EH (cell line): ENCODE measurements at places on chromosomes 3 and 15.

- peak; percentile 8 for DNase-seq
These were observed 260.2 kb downstream of the PDZRN3 start for GRCh38 chr3:73364517-73364916.

GRCh38 chr3:72284471-72284870 is 499.5 kb upstream of the PROK2 start:
- no peak for DNase-seq

DNA sequence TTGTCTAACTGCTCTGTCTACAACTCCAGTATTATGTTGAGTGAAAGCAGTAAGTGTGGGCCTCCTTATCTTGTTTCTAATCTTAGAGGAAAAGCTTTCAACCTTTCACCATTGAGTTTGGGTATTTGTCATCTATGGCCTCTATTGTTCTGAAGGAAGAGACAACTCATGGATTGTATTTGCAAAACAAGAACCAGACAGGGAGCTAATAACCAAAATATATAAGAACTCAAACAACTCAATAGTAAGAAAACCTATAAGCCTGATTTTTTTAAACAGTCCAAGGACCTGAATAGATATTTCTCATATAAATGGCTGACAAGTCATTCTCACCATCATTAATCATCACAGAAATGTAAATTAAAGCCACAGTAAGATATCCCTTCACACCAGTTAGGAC is 113.0 kb downstream of the TAFA4 start:
- DNase-seq = no peak

DNA sequence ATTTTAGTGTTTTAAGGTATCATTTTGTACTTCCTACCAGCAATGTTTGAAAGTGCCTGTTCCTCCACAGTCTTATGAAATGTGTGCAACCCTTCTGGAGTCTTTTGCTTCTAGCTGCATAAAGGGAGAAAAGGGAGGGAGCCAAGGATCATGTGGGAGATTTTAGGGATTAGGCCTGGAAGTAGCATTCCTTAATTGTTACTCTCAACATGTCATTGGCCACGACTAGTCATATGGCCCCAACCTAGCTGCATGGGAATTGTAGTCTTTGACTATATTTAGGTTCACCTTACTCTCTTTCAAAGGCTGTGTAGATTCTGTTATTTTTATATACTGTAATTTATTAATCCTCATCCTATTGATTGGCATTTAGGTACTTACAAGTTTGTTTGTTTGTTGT is 14.9 kb downstream of the CRTAP start:
- peak; percentile 47 for DNase-seq

- peak; percentile 39 for DNase-seq
These were observed 10.3 kb upstream of the MTMR10 start for GRCh38 chr15:31001702-31002101.

GRCh38 chr3:161345023-161345422 is 26.3 kb downstream of the SPTSSB start:
- no peak for DNase-seq

- DNase-seq = peak; percentile 53
These were observed 24.8 kb downstream of the UQCC5 start for GRCh38 chr3:52561028-52561747.

DNA sequence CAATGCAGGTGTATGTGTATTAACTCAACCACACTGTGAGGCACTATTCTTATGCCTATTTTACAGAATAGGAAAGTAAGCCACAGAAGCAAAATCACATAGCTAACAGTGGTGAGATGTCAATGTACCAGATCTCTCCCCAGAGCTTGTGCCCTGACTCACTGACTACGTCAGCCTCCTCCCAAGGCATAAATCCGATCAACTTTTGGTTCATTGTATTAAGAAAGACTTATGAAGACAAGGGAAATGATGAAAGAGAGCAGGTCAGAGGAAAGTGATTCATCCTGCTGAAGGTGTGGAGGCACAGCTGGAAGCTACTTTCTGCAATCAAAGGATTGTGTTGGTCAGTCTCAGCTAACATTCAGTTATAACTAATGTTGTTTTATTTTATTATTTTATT is 33.0 kb upstream of the SV2B start:
- no peak for DNase-seq

- DNase-seq = peak; percentile 45
These were observed 34.4 kb downstream of the BOC start for GRCh38 chr3:113245761-113246161.

DNA sequence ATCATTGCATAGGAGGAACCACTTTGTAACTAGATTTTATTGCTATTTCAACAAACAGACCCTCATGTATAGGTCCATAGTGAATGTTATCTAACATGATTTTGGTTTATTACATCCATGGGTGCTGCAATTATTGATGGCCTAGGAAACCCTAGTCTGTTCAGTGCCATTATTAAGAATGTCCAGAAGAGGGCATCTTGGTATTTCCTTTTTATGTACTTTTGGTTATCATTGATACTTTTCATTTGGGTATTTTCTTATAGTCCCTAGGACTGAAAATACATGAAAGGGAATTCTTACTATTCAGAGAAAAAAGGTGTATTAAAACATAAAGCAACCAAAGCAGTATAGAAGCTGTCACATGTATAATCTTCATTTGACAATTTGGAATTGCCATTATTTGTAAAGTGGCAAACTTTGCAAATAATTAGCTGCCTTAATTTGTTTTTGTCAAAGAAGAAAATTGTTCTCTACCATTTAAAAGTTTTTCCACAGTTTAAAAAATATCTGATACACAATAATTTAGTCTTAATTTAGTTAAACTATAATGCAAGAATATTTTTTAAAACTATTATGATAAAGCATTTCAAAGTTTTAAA is 48.7 kb downstream of the CNOT10 start:
- DNase-seq = peak; percentile 52

- no peak for DNase-seq
These were observed 564 bp upstream of the GABPB1 start for GRCh38 chr15:50355619-50355905.

GRCh38 chr15:77597804-77598453 is 34.8 kb downstream of the LINGO1 start:
- DNase-seq = no peak

DNA sequence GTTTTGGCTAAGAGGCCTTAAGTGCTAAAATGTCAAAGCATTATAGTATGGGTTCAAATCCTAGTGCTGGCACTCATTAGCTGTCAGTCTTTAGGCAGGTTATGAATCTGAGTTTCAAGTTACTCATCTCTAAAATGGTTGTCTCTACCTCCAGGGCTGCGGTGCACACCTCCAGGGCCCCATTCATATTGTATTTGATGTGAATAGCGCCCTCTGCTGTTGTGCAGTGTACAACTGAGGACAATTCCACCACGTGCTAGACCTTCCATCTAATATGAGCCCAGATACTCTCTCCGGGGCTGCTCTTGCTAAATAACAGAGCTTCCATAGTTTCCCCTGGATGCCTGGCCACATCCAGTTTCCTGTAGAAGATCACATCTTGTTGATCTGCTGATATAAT is 54.3 kb downstream of the OXNAD1 start:
- DNase-seq = no peak

DNA sequence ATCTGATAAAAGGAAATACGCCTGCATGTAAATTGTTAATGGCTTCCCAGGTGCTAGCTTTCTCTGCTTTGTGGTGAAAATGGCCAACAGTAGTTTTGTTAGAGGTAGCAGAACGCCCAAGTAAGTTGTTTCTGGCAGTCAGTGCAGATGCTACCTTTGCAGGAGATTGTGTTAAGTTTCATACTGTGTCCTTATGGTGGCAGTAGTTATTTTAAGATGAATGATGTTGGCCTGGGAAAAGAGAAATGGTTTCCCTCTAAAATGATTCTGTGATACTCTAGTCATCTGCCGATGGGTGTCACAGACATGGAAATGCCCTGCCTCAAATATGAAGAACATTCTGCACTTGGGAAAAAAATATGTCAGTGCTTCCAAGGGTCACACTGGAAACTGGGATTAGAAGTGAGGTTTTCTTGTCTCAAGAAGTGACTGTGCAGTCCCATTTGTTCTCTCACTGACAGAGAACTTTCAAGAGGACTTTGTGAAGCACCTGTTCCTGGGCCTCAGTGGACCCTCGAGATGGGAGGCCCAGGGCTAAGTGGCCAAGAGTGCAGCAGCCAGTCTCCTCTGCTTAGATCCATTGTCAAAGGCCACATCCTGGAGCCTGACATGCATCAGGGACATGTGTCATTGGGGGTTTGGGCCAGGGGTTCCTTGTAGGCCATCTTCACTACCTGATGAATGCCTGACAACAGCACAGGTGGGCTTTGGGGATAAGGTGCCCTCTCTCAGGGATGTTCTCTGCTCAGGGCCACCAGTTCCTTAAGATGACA is 393.3 kb downstream of the CACNA2D3 start:
- no peak for DNase-seq

DNA sequence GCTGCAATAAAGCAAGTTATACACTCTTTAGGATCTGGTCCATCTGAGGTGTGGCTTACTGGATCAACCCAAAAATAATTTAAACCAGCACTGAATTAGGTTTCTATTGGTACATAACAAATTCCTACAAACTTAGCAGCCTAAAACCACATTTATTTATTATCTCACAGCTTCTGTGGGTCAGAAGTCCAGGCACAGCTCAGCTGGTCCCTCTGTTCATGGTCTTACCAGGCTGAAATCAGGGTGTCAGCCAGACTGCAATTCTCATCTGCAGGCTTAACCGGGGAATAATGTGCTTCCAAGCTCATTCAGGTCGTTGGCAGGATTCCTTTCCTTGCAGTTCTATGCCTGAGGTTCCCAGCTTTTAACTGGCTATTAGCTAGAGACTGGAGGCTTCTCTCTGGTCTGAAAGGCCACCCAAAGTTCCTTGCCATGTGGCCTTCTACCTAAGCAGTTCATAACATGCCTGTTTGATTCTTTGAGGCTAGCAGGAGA is 477.4 kb upstream of the WNT5A start:
- DNase-seq = no peak

DNA sequence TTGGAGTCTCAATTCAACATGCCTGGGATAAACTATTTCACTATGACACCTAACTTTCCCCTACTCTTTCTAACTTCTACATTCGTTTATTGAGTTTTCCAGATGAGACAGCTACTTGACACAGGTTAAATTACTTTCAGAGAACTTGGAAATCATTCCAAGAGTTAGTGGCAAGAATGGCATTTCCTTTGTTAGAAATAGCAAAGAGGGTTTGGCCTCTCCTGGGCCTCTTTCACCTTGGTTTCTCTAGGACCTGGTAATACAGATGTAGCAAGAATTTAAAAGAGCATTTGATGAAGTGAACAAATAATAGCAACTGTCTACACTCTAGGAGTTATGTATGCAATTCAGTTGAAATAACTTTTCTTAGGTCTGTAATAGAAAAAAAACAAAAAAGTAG is 748.9 kb downstream of the MECOM start:
- DNase-seq = no peak

- DNase-seq = peak; percentile 93
These were observed 116.1 kb upstream of the IL12A start for GRCh38 chr3:159872374-159873109.

- no peak for DNase-seq
These were observed 43.1 kb downstream of the BTLA start for GRCh38 chr3:112456147-112456546.

GRCh38 chr3:8313560-8314267 is 187.9 kb upstream of the LMCD1 start:
- no peak for DNase-seq

DNA sequence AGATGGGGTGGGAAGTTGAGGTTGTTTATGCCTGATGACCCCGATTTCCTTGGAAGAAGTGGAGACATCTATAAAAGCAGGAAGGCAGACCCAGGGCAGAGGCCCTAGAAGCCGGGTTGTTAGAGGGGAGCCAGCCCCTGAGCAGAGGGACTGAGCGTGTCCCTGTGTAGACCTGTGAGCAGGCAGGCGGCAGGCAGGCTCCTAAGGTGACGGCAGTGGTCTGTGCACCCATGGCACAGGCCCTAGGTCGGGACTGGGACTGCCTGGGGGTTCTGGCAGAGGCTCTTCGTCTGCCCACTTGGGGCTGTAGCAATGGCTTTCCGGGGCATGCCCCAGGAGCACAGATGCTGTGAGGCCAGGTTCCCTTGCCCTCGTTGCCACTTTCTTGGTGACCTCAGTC is 9.9 kb downstream of the SEMA4B start:
- no peak for DNase-seq

GRCh38 chr3:52249683-52250082 is 4.1 kb downstream of the PPM1M start:
- no peak for DNase-seq

GRCh38 chr3:36743826-36744225 is 20.5 kb downstream of the DCLK3 start:
- DNase-seq = no peak

DNA sequence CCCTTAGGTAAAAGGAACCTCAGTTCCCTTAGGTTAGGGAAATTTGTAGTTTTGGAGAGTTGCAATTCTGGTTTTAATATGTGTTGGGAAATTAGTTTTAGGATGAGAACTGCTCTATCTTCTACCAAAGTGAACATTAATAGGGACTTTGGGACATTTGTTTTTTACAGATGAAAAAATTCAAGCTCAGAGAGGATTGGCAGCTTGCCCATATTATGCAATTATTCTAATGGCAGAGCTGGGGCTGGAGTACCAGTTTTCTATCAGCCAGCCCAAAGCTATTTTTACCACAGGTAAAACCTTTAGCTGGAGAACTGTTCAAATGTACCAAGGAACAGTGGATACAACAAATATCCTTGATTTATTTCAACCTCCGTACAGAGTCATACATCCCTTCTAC is 127.0 kb downstream of the CPNE4 start:
- DNase-seq = peak; percentile 9

DNA sequence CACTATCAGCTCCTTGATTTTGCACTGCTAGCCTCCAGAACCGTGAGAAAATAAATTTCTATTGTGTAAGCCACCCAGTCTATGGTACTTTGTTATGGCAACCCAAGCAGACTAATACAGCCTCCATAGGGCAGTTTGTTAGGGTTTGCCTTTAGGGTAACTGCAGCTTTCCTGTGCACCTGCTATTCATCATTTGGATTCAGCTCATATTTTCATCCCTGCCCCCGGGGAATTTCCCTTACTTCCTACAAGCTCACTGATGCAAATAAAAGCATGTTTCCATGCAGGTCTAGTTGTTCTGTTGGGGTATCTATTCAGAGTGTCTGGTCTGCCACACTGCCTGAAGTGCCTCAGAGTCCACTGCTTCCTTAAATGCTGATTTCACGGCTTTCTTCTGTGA is 48.6 kb upstream of the ATOSA start:
- DNase-seq = no peak

GRCh38 chr15:74209560-74209958 is 7.0 kb upstream of the STRA6 start:
- no peak for DNase-seq

DNA sequence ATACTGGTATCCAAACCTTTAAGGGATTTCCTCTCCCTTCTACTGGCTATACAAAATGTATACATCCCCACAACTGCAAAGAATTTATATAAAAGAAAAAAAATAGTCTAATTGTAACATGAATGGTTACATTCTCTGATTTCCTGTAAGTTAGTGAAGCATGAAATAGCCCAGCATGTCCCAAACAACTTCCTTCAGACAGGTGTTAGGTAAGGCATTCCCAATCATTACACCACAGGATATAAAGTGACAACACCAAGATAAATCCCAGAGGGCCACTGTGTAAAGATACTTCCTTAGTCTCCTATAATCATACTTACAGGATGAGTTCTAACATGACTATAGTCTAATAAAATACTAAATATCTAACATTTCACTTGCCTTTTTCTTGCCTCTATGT is 7.6 kb downstream of the CMTM6 start:
- DNase-seq = no peak
